ENCODE measurements at places on chromosomes 6 and 20.

DNA sequence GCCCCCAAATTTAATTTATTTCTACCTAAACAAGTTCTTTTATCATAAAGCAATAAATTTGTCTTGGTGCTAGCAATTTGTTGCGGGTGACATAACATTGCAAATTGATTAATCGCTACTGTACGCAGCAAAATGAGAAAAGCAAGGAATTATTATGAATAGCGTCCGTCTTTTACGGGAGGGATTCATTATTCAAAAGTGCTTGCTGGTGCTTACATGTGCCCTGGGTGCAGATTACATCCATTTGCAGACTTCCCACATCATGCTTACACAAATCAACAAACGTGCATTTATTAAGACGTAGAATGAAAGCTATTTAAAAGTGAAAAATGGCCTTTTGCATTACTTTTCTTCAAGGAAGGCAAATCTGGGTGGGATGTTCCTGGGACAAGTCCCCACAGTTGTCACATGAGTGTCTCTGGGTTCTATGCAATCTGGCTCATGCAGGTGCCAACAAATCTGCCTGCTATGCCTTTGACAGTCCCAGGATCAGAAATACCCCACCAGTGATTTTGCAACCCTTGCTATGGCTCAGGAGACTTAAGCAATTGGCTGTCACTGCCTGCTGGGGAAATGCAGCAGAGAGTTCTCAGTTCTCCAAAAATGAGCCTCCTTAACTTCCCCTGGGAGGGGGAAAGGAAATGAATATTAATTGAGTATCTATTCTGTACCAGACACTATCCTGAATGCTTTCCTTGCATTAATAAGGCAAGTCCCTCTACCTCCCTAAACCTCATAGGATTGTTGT, 30.1 kb upstream of the MAFB start:
- DNase-seq, result no peak

DNA sequence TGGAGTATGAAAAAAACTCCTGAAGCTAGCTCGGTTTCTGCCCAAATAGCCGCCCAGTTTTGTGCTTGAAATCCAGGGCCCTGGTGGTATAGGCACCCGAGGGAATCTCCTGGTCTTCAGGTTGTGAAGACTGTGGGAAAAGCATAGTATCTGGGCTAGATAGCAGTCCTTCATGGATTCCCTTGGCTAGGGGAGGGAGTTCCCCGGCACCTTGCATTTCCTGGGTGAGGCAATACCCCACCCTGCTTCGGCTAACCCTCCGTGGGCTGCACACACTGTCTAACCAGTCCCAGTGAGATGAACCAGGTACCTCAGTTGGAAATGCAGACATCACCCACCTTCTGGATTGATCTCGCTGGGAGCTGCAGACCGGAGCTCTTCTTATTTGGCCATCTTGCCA, 184.5 kb upstream of the SLC35B3 start:
- no peak for DNase-seq

DNA sequence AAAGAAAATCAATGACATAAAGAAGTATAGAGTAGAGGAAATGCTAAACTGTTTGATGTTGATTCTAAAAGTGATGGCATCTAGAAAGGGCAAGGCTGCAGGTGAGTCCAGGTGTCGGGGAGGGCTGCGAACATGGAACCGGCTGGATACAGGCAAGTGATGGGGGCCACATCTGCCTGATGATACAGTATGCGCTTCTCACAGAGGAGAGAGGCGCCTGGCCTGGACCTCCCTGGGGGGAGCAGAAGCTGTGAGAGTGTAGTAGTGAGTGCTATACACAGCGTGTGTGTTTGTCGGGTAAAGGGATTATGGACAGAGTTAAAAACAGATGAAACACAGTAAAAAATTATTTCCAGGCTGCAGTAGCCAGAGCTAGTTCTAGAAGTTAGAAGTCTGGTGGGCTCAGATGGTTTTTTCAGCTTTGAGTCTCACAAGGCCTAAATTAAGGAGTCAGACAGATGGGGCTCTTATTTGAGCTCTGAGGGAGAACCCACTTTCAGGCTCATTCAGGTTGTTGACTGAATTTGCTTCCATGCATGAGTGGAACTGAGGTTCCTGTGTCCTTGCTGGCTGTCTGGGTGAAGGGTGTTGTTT, 195.8 kb upstream of the ARG1 start:
- DNase-seq, result peak; percentile 0

GRCh38 chr20:7935027-7935551, 5.2 kb downstream of the HAO1 start:
- DNase-seq, result no peak

DNA sequence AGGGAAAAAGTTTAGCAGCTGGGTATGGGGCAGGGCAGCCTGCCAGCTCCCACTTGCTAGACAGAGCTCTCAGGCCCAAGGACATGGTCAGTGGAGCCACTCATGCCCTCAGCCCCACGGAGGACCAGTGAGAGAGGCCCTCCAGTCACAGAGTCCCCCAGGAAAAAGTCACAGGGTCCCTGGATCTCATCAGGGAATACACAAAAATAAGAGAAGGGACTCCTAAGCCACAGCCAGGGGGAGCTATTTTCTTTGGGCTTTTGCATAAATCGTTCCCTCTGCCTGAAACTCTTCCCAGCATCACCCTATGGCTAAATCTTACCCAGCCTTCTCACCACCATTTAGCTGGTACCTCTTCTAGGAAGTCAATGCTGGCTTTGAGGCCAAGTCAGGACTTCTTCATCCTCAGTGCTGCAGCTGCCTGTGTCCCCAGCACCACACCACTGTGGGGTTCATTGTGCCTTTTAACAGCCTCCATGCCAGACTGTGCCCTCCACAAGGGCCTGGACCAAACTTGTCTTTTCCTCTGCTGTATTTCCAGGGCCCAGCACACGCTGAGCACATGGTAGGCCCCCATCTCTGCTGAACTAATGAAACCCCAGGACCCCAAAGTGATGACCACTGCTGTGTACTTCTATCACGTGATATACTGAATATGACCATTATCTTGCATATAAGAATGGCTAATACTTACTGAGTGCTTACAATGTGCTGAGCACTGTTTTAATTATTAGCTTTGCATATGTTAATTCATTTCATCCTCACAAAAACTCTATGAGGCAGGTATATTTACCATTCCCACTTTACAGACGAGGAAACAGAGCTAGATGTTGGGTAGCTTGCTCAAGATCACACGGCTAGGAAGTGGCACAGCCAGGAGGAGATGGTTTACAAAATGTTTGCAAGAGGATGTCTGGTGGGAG, 2.0 kb downstream of the ZNF335 start:
- no peak for DNase-seq

DNA sequence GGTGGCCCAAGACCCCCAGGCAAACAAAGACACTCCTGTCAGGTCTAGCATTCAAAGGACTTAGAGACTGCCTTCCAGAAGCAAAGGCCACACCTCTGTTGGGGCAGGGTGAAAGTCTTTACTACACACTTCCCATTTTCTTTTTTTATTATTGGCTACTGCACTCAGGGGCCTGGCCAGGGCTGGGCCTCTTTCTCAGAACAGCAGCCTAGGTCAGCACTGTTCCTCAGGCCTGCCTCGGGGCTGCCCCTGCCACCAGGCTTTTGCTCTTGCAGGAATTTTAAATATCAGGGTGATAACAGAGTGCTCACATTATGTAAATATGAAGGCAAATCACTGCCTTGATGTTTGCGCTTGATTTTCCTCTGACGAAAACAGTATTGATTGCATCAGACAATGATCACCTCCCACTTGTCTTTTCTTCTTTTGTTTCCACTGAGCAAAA, 18.5 kb downstream of the GSTA4 start:
- no peak for DNase-seq

DNA sequence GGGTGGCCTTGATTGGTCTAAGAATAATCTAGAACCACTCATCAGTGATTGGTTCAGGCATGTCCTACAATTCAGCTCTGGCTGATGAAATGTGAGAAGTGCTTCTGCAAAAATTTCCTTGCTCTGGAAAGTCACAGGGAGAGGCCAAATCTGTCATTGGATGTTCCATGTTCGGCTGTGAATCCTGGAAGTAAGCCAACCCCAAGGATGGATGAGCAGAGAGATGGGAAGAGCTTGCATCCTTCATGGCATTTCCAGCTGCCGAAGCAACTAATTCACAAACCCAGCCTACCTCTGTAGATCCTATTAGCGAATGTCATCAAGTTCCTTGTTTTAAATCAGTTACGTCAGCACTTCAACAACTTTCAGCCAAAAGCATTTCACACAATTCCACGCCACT, 187.2 kb upstream of the SOX4 start:
- no peak for DNase-seq

DNA sequence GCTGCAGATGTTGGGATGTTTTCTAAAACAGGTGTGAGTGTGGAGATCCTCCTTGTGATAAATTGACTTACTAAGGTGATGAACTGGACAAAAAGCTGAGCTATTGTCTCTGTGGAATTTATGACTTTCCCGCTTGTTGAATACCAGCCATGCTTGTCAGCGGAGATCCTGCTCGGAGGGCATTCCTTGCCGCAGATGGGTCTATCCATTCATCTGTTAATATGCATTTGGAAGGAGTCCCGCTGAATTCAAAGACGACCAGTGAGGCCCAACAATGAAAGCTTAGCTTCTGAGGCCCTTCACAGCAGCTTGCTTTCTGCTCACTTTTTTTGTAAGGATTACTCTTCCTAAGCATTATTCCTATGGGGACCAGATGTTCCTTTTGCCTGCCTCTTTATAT, 124.9 kb downstream of the TIAM2 start:
- DNase-seq, result no peak

GRCh38 chr6:94144807-94145206, 725.4 kb upstream of the EPHA7 start:
- no peak for DNase-seq

DNA sequence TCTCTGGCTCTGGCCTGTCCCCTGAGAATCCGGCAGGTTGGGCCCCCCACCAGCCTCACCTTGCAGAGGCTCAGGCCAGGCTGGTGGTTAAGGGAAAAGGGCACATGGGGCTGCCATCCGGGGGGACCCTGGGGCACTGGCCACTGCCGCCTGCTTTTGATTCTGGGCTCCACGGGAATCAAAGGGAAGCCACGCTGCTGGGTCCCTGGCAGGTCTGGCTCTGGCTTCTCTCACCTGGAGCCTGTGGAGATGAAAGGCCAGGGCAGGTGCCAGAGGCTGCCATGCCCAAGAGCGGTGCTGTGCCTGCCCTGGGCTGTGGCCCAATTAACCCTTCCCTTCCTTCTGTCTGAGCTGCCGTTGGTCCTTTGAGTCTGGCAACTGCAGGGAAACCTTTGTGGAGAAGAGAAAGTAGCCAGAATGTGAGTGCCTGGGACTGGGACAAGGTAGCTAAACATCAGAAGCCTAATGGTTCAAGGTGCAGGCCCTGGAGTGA, 9.4 kb upstream of the CDH22 start:
- no peak for DNase-seq
